ENCODE measurements at places on chromosomes 3 and 15.
A peak's percentile ranks its signal among the peaks of the same experiment; 100 is the strongest.

GRCh38 chr3:15812183-15812582, 14.4 kb upstream of the ANKRD28 start:
- no peaks in the 10 kb centered on the region for H3K4me1 ChIP-seq
- DNase-seq, result peak; percentile 36
- H3K36me3 ChIP-seq, result no peaks in the 10 kb centered on the region

- no peak overlapping the region for H3K27ac ChIP-seq
- no peak overlapping the region for H3K4me3 ChIP-seq
- H3K27me3 ChIP-seq, result no peaks in the 10 kb centered on the region
- no peaks in the 10 kb centered on the region for H3K4me1 ChIP-seq
Observed at GRCh38 chr15:61118885-61119284, 110.2 kb downstream of the RORA start.

GRCh38 chr3:143332026-143332425, 212.5 kb downstream of the CHST2 start:
- no peak for DNase-seq
- H3K27me3 ChIP-seq, result no peaks in the 10 kb centered on the region
- H3K4me1 ChIP-seq, result peaks cover 10% of the 10 kb centered on the region
- no peak overlapping the region for H3K4me3 ChIP-seq
- H3K36me3 ChIP-seq, result no peaks in the 10 kb centered on the region
- H3K27ac ChIP-seq, result peak overlapping the region; percentile 72

GRCh38 chr3:77381431-77381830, 341.5 kb downstream of the ROBO2 start:
- no peak overlapping the region for H3K4me3 ChIP-seq
- no peaks in the 10 kb centered on the region for H3K4me1 ChIP-seq
- H3K27ac ChIP-seq, result no peak overlapping the region
- no peak for DNase-seq
- no peaks in the 10 kb centered on the region for H3K36me3 ChIP-seq

GRCh38 chr3:169264711-169265110, 398.8 kb downstream of the MECOM start:
- no peak overlapping the region for H3K27ac ChIP-seq
- peak; percentile 52 for DNase-seq
- no peaks in the 10 kb centered on the region for H3K4me1 ChIP-seq
- H3K36me3 ChIP-seq, result no peaks in the 10 kb centered on the region
- H3K4me3 ChIP-seq, result no peak overlapping the region

GRCh38 chr15:65221697-65222096, 10.4 kb upstream of the CILP start:
- H3K4me1 ChIP-seq, result peaks cover 2% of the 10 kb centered on the region
- no peaks in the 10 kb centered on the region for H3K27me3 ChIP-seq
- DNase-seq, result no peak
- H3K27ac ChIP-seq, result no peak overlapping the region

GRCh38 chr3:157477441-157477840, 25.8 kb downstream of the VEPH1 start:
- peaks cover 1% of the 10 kb centered on the region for H3K4me1 ChIP-seq
- no peak overlapping the region for H3K4me3 ChIP-seq
- peaks cover under 1% of the 10 kb centered on the region for H3K36me3 ChIP-seq

DNA sequence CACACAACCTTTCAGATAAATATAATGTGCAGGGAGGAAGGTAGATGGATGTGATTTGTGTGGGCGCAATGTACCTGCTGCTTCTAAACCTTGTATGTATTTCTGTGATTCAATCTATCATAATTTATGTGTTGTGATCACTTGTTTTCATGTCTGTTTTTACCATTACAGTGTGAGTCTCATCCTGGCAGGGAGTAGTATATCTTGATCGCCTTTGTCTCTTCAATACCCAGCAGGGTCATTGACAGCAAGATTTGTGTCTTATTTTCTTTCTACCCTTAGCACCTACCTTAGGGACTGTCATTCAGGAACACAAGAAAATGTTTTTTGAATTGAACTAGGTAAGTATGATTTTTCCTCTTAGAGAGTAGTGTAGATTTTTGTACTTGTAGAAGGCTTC, 83.7 kb upstream of the SELENOK start:
- no peak overlapping the region for H3K27ac ChIP-seq
- DNase-seq, result no peak
- H3K4me3 ChIP-seq, result no peak overlapping the region

GRCh38 chr3:195863121-195864061, 45.0 kb downstream of the TNK2 start:
- H3K4me3 ChIP-seq, result no peak overlapping the region
- peaks cover 2% of the 10 kb centered on the region for H3K4me1 ChIP-seq
- no peak overlapping the region for H3K27ac ChIP-seq
- peaks cover 40% of the 10 kb centered on the region for H3K36me3 ChIP-seq

DNA sequence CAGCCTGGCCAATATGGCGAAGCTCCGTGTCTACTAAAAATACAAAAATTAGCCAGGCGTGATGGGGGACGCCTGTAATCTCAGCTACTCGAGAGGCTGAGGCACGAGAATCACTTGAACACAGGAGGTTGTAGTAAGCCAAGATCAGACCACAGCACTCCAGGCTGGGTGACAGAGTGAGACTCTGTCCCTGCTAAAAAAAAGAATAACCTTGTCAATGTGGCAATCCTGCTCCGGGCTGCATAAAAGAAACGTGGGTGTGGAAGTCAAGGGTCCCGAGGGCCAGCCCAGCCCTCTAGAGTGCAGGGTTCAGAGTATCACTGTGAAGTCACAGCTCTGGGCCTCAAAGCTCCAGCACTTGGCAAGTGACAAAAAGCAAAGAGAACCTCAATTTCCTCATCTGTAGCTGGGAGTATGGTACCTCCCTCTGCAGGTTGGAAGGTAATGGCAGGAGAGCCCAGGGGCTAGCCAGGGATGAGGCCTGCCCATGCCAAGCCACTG, 73.5 kb upstream of the IQSEC1 start:
- no peaks in the 10 kb centered on the region for H3K4me1 ChIP-seq
- peaks cover 32% of the 10 kb centered on the region for H3K27me3 ChIP-seq
- no peak overlapping the region for H3K4me3 ChIP-seq
- DNase-seq, result no peak
- H3K36me3 ChIP-seq, result no peaks in the 10 kb centered on the region

DNA sequence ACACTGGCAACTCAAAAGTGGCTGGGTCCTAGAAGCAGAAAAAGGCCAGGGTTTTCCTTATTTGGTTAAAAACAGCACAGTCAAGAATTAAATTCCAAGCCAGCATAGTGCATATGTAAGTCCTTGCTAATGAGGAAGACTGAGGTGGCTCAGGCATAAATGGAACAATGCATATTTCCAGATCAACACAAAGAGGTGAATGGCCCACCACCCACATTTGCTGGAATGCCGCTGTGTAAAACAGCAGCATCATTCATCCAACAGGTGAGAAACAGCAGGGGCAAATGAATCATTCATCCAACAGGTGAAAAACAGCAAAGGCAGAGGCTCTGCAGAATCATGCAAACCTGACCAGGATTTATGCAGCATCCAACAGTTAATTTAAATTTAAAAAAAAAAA, 32.9 kb downstream of the GPR176 start:
- H3K36me3 ChIP-seq, result no peaks in the 10 kb centered on the region
- no peaks in the 10 kb centered on the region for H3K27me3 ChIP-seq

GRCh38 chr3:71309342-71309741, 274.2 kb downstream of the FOXP1 start:
- DNase-seq, result no peak
- no peaks in the 10 kb centered on the region for H3K27me3 ChIP-seq
- no peak overlapping the region for H3K27ac ChIP-seq
- no peak overlapping the region for H3K4me3 ChIP-seq
- peaks cover 14% of the 10 kb centered on the region for H3K4me1 ChIP-seq

DNA sequence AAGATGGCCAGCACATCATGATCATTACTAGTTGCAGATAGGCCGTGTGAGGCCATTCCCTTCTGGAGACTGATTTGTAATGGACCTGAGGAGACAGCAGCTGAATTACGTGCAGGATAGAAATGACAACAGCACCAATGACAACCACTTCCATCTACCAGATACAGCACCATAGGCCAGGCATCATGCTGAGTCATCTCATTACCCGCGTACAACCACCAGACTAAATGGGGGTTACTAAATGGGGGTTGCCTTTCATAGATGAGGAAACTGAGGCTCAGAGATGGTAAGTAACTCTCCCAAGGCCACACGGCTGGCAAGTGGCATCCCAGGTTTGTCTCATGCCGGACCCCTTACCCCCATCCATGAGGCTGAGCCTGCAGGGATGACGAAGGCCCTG, 32.8 kb upstream of the FAM107A start:
- H3K27ac ChIP-seq, result no peak overlapping the region
- DNase-seq, result no peak
- no peaks in the 10 kb centered on the region for H3K36me3 ChIP-seq

DNA sequence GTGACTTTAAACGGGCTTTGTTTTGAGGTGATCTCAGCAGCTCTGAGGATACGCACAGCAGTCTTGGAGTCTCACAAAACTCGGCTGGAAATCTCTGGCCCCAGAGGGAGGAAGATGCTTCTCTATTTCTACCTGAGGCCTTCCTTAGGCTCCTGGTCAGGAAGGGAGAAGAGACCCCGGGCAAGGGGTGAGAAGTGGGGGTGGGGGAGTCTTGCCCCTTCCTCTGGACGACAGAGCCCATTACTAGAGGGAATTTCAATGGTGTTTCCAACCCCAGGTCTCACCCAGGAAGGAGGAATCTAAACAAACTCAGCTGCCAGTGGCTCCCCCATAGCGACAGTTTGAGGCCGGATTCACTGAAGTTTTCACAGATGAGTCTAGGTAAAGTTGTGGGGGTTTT, 37.4 kb upstream of the PCSK6 start:
- no peak overlapping the region for H3K4me3 ChIP-seq
- no peak for DNase-seq
- peaks cover 25% of the 10 kb centered on the region for H3K4me1 ChIP-seq
- H3K27me3 ChIP-seq, result peaks cover 56% of the 10 kb centered on the region

DNA sequence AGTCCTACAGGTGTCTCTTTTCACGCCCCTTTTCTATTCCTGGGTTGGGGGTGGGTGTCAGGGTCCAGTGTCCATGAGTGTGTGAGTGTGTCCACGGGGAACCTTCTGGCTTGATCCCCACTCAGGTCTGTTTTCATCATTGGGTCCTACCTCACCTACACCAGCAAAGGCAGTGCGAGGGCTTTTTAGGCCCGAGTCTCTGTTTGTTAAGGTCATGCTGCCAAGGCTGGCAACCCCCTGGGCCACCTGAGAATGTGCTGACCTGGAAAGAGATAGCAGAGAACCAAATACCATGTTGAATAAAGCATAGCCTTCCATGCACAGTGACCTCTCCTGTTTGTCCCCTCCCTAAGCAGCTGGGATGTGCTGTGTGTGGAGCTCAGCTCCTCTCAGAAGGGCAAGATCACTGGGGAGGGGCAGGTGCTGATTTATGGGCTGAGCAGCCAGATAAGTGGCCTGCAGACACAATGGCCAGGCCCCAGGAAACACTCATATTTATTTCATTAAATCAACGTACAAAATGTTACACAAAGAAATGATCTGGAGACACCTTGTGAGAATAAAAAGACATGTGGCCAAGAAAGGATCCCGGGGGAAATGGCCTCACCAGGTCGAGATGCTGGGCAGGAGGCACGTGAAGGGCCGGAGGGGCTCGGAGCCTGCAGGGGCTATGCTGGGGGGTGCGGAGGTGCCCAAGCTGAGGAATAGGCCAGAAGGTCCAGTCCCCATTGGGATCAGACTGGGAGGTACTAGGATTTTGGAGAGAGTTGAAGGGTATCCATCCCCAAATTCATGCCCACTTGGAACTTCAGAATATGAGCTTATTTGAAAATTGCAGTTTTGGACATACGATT, 36.1 kb downstream of the RAB6B start:
- no peaks in the 10 kb centered on the region for H3K36me3 ChIP-seq
- no peak overlapping the region for H3K4me3 ChIP-seq
- H3K4me1 ChIP-seq, result no peaks in the 10 kb centered on the region
- no peaks in the 10 kb centered on the region for H3K27me3 ChIP-seq
- no peak for DNase-seq
- no peak overlapping the region for H3K27ac ChIP-seq

GRCh38 chr3:23663661-23664186, 142.0 kb upstream of the UBE2E1 start:
- H3K36me3 ChIP-seq, result no peaks in the 10 kb centered on the region
- H3K4me3 ChIP-seq, result no peak overlapping the region
- DNase-seq, result no peak
- H3K27ac ChIP-seq, result no peak overlapping the region
- no peaks in the 10 kb centered on the region for H3K27me3 ChIP-seq
- peaks cover 4% of the 10 kb centered on the region for H3K4me1 ChIP-seq

GRCh38 chr15:22735781-22736180, 50.7 kb upstream of the NIPA1 start:
- H3K4me3 ChIP-seq, result no peak overlapping the region
- H3K36me3 ChIP-seq, result no peaks in the 10 kb centered on the region
- no peaks in the 10 kb centered on the region for H3K27me3 ChIP-seq

DNA sequence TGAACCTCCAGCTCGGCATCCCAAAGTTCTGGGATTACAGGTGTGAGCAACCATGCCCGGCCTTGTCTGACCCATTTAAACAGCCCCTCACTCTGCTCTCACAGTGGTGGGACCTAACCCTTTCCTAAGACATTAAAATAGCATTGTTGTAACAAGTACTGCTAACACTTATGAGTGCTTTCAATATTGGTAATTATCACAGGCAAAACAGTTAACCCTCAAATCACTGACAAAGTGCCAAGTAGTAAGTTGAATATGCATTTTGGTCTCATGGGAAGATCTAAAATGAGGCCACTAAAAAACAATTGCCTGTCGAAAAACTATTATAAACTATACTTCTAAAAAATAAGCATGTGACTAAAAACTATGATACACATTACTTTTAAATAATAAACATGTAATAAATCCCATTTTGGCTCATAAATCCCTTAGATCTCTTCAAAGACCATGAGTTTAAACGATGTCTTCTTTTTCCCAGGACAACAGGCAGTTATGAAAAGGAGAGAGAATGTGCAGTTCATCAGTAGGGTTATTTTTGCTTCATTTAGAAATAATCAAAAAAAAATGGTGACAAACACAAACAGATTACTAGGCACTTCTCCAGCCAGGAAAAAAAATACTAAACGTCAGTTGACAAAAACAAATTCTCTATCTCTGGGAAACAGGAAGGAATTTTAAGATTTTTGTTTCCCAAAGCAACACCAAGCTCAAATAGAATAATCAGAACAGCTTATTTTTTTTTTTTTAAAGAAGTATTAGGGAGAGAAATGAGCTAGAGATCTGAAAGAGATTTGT, 95.4 kb downstream of the RFTN1 start:
- H3K4me3 ChIP-seq, result no peak overlapping the region
- no peak overlapping the region for H3K27ac ChIP-seq
- H3K27me3 ChIP-seq, result no peaks in the 10 kb centered on the region
- H3K4me1 ChIP-seq, result peaks cover 11% of the 10 kb centered on the region
- DNase-seq, result no peak

GRCh38 chr3:8355346-8355745, 146.3 kb upstream of the LMCD1 start:
- H3K27me3 ChIP-seq, result no peaks in the 10 kb centered on the region
- no peak overlapping the region for H3K4me3 ChIP-seq
- H3K4me1 ChIP-seq, result no peaks in the 10 kb centered on the region
- no peak overlapping the region for H3K27ac ChIP-seq
- no peaks in the 10 kb centered on the region for H3K36me3 ChIP-seq
- DNase-seq, result no peak

- peak; percentile 78 for DNase-seq
- peak within 1 kb of the TSS; percentile 97 for H3K4me3 ChIP-seq
- peaks cover 59% of the 10 kb centered on the region for H3K4me1 ChIP-seq
- H3K27ac ChIP-seq, result no peak within 1 kb of the TSS
- no peaks in the 10 kb centered on the region for H3K27me3 ChIP-seq
- H3K36me3 ChIP-seq, result peaks cover 7% of the 10 kb centered on the region
Observed at GRCh38 chr15:74781431-74782258, at the start of gene CSK. Gene CSK (plus strand): TSS chr15:74782080. CDS start chr15:74798298, 16,218 bp downstream.
